Cerebellar nuclear complex (tissue), 1 donor: ENCODE measurements at places on chromosomes 13 and 19.

DNA sequence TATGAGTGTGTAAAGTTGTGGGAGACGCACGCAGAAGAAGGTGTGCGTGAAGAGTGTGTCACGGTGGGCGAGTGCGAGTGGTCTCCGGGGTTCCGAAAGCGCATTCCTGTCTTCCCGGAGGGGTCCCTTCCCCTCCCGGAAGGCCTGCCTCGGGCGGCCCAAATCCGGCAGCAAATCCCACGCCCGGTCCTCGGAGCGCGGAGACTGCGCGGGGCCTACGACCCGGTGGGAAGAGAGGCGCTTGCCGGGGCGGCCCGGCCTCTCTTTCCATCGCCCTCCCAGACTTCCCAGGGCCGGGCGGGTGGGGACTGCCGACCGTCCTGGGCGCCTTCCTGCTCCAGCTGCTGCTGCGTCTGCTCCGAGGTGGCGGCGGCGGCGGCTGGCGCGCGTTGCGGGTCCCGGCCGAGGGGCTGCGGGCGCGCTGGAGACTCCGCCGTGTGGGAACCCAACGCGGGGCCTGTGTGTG lies 2.1 kb downstream of the ZIC5 start:
- no peak for DNase-seq

- no peak for DNase-seq
These were observed 80.1 kb downstream of the IPO5 start for GRCh38 chr13:98033277-98034247.

DNA sequence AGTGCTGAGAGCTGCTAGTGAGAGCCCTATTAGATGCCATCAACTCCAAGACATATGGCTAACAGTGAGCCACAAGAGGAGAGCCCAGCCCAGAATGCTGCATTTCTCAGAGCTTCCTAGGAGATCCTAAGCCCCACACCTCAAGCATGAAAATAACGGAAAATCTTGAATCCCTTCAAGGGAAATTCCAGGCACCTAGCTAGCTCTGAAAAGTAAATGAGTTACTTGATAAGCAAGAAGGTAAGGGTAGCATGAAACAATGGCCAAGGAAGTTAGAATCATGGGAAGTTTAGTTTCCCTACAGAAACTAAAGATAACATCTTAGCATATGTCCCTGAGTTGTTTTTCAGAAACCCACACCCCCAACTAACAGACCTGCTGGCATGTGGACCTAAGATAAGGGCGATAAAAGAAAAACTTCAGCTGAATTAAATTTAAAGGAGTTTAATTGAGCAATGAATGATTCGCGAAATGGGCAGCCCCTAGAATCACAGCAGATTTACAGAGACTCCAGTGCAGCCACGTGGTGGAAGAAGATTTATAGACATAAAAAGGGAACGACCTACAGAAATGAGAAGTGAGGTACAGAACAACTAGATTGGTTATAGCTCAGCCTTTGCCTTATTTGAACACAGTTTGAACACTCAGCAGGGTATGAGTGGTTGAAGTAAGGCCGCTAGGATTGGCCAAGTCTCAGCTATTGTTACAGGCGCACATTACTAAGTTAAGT lies 301.3 kb upstream of the DACH1 start:
- no peak for DNase-seq

- DNase-seq = no peak
These were observed 19.1 kb downstream of the CERS1 start for GRCh38 chr19:18876865-18877264.

GRCh38 chr19:10395003-10395402 lies 8.3 kb downstream of the CDC37 start:
- DNase-seq = no peak

DNA sequence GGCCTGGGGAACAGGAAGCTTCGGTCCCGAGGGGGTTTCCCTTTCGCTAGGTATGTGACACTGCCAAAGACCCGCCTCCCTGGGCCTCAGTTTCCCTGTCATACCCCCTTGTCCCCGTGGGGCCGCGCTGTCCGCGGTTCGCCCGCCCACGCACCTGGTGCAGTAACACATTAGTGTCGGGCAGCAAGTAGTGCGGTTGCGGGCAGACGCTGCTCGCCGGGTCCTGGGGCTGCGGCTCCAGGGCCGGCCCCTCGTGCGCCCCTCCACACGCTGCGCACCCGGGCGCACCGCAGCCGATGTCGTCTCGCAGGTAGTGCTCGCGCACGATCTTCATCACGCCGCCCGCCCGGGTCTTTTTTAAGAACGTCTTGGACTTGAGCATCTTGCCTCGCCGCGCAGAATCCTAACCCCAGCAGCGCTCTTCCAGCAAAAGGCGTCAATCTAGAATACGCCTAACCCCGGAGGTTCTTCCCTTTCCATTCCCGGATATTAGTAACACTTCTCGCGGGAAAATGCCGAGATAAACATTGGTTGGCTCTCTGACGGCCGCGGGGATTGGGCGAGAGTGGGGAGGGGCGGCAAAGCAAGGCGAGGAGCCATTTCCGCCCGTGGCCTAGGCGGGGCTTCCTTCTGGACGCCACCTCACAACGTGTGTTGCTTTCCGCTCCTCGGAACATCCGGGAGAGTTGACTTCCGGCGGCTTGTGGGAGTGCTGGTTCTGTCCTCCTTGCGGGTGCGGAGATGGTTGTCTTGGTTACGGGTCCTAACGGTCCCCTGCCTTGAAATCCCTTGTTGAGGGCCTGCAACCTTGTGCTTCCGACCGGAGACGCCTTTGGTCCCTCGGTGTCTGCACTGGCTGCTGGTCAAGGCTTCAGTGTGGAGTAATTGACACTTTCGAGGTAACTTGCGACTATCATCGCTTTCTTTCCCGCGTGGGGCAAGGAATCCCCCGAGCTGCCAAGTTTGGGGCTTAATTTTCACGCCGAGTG lies at the start of the genes DIS3 and PIBF1:
TSS of gene DIS3 (minus strand) at position 450 of the 989 bp plus-strand sequence. CDS start at position 382, 68 bp downstream.
TSS of gene PIBF1 (plus strand) at position 683 of the 989 bp plus-strand sequence. CDS start 1,337 bp downstream, outside the sequence.
- peak; percentile 71 for DNase-seq

GRCh38 chr19:8129061-8129618 lies 20.3 kb downstream of the FBN3 start:
- DNase-seq = no peak

DNA sequence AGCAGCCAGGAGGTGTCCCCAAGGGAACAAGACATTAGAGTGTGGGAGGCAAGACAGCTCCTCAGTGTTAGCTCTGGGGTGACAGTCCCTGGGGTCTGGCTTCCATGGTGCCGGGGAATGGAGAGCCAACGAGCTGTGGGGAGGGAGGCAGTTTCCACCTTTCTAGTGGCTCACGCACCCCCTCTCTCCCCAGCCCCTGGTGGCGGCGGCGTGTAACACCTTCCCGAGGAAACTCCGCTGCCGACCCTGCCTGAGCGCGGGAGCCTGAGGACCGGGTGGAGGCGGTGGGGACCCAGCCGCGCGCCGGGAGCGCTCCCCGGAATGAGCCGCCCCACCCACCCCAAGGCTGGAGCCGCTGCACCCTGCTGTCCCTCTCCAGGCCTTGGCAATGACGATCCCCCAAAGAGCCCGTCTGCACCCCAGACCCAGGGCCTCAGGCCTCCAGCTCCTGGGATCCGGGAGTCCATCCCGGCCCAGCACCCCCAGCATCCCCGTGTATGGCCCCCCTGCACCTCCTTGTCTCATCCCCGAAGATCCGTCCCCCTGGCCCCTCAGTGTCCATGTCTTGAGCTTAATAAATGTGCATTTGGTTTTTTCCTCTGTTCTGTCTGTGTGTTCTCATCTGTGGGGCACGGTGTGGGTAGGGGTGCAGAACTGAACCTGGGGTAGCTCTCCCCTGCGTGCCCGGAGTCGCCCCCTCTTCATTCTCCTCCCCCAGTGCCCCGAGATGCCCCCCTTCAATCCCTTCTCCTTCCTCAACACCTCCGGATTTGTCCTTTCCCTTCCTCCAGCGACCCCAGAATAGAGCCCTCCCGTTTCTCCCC lies 622 bp upstream of the FXYD5 start:
- no peak for DNase-seq

- no peak for DNase-seq
These were observed 1.4 kb upstream of the MAG start for GRCh38 chr19:35290381-35291127.

GRCh38 chr13:106332621-106333020 lies 202.8 kb downstream of the EFNB2 start:
- no peak for DNase-seq

- DNase-seq = no peak
These were observed 133.9 kb downstream of the DCT start for GRCh38 chr13:94345374-94346195.

GRCh38 chr19:19384486-19384885 lies 21.0 kb upstream of the GATAD2A start:
- DNase-seq = no peak

DNA sequence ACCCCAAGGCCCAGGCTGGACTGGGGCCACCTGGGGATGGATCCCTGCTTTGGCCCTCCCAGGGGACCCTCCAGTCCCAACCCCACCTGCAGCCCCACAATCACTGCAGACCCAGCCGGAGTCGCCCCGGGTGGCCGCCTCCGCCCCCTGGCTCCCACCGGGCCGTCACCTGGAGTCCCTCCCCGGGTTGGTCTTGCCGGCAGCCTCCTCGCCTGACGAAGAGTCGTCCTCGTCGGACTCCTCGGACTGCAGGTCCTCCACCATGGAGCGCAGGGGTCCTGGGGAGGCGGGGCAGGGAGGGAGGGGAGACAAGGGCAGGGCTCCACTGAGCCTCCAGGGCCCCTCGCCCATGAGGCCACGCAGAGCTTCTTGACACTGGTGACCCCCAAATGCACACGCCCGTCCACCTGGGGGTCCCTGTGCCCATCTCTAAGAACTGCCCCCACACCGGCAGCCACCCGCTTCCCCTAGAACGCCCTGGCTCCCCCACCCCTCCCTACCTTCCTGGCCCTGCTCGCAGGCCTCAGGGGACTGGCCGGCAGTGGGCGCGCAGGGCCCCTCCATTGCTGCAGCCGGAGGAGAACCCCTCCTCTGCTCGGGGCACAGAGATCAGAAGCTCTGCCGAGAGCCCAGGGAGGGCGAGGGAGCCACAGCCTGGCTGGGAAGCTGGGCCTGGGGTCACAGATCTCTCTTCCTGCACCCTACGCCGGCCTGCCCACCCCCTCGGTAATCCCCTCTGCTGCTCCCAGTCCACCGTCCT lies 63.4 kb downstream of the MLLT1 start:
- no peak for DNase-seq

GRCh38 chr19:2315818-2316353 lies 7.9 kb upstream of the LINGO3 start:
- DNase-seq = no peak

GRCh38 chr19:7370546-7370945 lies 21.8 kb downstream of the ARHGEF18 start:
- DNase-seq = no peak

DNA sequence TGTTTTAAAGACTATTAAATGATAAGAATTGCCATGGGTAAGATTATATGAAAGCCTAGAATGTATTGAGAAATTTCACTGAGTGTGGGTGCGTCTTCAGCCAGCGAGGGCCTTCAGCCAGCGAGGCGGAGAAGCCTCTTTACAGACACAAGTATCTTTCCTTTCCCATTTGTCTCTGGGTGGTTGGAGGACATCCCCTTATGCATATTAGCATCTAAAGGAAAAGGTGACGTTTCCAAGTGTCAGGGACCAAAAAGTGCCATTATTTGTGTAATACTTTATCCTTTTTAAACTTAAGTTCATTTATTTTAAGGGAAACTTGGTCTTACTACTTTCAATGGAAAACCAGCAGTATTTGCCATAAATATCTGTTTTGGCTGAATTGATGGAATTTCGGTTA lies 22.2 kb downstream of the SMARCA4 start:
- DNase-seq = no peak

GRCh38 chr19:6241680-6242377 lies 37.9 kb downstream of the MLLT1 start:
- DNase-seq = no peak
